ENCODE measurements at places on chromosomes 3 and 15. TPM values are rescaled to one million over a fixed set of nuclear protein-coding genes. Genes with fewer than 3 reads are reported as not detected.

TRIM59 gene
- 47.8 TPM for total RNA-seq

LRRIQ4 gene
- total RNA-seq = 0.09 TPM

FEZF2 gene
- total RNA-seq = not detected

RETNLB gene
- not detected for total RNA-seq

GOLGA6L7 gene
- total RNA-seq = not detected

LTF gene
- not detected for total RNA-seq

VPS18 gene
- total RNA-seq = 57.4 TPM

SORD gene
- total RNA-seq = 9.8 TPM

CRTAP gene
- 109 TPM for total RNA-seq

All from fibroblast of the aortic adventitia (primary cell).